ENCODE measurements at places on chromosomes 11 and 22.

- DNase-seq, result peak; percentile 5
Measured at GRCh38 chr11:9459667-9460321, 1.0 kb upstream of the ZNF143 start.

- DNase-seq, result no peak
Measured at GRCh38 chr11:85096939-85097338, 530.2 kb downstream of the DLG2 start.

DNA sequence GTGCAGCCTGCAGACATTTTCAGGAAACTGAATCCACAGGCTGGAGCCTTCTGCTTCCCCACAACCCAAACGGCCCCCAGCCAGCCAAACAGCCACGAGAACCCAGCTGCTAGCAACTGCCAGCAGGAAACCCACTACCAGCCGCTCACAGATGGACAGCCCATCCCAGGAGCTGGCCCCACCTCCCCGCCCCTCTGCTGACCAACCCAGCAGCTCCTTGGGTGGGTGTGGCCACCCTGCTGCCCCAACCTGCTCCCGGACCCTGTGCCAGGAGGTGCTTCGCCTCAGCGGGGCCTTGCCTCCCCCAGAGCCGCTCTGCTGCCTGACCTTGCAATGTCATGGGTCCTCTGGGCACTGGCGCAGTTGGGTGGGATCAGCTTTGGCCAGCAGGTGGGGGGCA is 8.2 kb upstream of the CCDC188 start:
- DNase-seq, result no peak

DNA sequence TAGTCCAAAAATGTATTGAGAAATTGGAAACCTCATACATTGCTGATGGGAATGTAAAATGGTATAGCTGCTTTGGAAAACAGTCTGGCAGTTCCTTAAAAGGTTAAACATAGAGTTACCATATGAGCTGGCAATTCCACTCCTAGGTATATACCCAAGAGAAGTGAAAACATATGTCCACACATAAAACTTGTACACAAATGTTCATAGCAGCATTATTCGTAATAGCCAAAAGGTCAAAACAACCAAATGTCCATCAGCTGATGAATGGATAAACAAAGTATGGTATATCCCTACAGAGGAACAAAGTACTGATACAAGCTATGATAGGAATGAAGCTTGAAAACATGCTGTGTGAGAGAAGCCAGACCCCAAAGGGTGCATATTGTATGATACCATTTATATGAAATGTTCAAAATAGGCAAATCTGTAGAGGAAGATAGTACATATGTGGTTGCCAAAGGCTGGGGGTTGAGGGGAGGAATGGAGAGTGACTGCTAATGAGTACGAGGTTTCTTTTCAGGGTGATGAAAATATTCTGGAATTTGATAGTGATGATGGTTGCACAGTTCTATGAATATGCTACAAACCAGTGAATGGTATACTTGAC is 85.8 kb downstream of the ZBTB16 start:
- no peak for DNase-seq

DNA sequence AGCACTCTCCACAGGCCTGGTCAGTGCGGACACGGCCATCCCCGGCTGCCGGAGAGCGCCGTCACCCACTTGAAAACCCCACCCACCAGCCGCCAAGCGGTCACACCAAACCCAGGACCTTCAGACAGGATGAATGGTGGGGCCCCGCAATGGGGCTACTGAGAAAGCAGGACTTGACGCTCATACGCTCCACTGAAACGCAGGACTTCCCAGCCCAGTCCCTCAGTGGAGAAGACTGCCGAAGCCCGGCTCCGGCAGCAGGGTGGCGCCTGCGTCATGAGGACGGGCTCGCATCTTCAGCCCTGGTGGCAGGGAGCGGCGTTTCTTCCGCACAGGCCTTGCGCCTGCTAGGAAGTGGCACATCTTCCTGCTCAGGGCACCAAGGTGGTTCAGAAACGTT is 15.3 kb upstream of the PHLDA2 start:
- DNase-seq, result no peak

DNA sequence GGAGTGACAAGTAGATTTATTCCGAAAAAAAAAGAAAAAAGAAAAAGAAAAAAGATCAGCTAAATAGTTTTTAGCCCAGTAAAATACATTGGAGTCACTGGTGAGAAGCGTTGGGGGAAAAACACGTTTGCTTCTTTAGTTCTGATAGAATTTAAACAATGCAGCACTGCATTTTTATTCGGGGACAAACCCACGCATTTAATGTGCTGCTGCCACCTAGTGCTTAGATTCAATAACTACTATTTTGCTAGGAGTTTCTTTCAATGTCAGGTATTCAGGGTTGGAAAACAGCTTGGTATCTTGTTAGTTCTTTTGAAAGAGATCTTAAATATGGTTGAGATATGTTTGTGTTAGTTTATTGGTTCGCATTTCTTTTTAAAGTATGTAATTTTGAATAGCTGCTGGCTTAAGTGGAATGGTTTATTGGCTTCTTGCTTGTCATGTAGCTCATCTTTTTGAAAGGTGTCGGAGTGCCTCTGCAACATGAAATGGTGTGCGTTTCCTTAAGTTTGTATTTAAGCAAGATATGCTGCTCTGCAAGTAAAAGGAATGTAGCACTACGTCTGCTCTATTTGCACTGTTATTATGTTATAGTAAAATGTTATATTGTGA is 41.9 kb downstream of the SVIP start:
- DNase-seq, result peak; percentile 12

- no peak for DNase-seq
Measured at GRCh38 chr11:57155838-57156607, 25.7 kb upstream of the LRRC55 start.

- no peak for DNase-seq
Measured at GRCh38 chr11:94203070-94203469, 74.4 kb downstream of the PANX1 start.

- no peak for DNase-seq
Measured at GRCh38 chr11:32436751-32437494, 1.6 kb upstream of the WT1 start.

DNA sequence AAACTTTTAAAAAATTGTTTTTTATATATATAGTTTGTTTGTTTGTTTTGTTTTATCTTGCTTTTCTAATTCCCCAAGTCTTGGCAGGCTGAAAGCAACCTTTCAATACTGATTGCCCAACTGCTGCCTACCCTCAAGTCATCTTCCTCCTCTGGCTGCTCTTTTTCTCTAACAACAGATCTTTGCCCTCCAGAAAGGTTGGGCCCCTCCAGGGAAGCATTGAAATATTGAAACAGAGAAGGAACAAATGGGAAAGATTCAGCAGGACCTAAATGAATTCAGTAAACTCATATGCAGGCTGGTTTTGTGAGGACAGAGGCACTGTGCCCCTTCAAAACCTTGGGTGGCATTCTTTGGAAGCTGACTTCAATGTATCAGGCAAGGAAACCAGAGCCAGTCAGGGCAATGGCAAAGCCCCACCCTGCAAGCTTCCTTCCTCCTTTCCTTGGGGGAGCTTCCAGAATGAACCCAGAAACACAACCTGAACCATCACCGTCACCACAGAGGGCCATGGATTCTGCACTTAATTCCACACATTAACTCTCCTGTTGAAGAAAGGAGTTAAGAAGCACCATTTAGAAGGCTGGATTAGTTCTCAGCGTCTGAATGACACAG is 815 bp upstream of the MS4A6A start:
- DNase-seq, result no peak

DNA sequence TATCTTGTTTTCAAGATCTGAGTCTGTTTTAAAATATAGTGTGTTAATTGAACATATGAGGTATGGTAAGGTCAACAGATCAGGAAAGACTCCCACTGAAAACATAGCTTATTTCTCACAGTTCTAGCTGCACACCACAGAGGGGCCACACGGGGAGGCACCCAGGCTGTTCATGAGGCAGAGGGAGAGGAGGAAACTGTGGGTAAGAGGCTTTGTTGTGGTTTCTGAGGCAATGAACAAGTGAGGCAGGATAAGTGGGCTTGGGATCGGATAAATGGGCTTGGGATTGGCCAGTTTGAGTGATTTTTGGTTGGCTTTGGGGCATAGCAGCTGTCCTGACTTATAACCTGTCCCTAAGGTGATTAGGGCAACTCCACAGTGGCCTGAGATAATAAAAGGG is 242.1 kb downstream of the LUZP2 start:
- no peak for DNase-seq

DNA sequence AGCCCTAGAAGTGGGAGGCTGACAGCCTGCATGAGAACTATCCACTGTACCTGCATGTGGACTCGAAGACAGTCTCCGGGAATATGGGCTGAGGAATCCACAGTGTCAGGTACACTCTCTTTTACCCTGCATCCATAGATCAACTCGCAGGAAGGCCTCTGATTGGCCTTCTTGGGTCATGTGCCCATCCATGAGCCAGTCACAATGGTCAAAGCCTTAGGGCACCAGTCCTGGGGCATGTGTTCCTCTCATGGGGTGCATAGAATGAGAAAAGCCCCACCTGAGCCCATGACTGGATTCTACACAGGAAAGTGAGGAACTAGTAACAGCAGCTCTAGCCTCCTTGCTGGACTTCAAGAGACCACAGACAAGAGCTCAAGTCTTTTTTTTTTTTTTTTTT is 10.6 kb downstream of the ART1 start:
- DNase-seq, result no peak

- DNase-seq, result no peak
Measured at GRCh38 chr11:26377619-26378018, 45.7 kb downstream of the ANO3 start.

DNA sequence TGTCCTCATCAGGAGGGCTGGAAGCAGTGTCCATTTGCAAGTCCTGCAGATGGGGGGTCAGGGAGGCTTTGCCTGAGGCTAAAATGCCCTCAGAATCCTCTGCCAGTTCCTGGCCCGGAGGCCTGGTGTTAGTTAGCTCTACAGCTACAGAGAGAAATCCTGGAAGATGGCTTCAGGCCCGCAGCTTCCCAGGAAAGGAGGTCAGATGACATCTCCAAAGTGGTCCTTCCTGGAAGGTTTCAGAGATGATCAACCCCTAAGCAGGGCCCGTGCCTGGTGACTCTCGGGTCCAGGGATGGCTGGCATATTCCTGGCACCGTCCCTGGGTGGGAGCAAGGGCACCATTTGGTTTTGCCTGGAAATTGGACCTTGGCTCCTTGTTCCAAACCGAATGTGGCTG is 959.1 kb downstream of the BRD1 start:
- DNase-seq, result no peak

GRCh38 chr22:24950272-24950902 is 2.1 kb upstream of the KIAA1671 start:
- DNase-seq, result no peak

GRCh38 chr22:19103880-19104821 is 18.1 kb downstream of the DGCR2 start:
- DNase-seq, result no peak

- DNase-seq, result no peak
Measured at GRCh38 chr11:130121445-130121978, 38.1 kb upstream of the ST14 start.

- DNase-seq, result no peak
Measured at GRCh38 chr11:59724066-59724465, 10.4 kb upstream of the OR10V1 start.

GRCh38 chr11:78857688-78858087 is 283.0 kb upstream of the NARS2 start:
- no peak for DNase-seq

GRCh38 chr22:16819249-16819648 is 6.0 kb downstream of the XKR3 start:
- no peak for DNase-seq

DNA sequence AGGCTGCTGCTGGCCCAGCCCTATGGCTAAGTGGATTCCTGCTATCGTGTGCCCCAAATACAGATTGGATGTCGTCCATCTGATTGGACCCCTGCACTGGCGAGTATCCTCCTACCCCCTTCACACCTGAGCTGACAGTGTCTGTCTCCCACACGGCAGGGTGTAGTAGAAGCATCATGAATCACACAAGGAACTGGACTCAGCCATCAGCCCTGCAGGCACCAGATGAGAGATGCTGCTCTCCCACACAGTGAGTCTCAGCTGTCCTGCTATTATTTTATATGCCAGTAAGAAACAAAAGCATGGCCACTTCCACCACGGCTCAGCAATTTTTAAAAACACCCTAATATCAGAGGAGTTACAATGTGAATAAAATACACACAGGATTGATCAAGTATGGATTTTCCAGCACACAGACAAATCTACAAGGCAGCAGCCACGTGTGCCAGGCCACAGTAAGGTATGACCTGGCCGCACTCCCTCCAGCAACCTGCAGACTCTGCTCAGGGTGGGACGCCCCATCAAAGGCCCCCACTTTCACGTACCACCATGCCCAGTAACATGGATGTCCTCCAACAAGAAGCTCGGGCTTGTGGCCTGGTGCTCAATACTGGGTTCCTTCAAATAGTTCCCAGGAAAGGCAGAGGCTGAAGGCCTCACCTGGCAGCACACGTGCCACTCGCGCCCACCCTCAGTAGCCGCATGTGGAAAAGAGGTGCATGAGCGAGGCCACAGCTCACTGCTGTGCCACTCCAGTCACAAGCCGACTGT is 16.4 kb upstream of the SLC25A1 start:
- no peak for DNase-seq

- no peak for DNase-seq
Measured at GRCh38 chr22:44245438-44245837, 64.7 kb downstream of the PARVG start.

DNA sequence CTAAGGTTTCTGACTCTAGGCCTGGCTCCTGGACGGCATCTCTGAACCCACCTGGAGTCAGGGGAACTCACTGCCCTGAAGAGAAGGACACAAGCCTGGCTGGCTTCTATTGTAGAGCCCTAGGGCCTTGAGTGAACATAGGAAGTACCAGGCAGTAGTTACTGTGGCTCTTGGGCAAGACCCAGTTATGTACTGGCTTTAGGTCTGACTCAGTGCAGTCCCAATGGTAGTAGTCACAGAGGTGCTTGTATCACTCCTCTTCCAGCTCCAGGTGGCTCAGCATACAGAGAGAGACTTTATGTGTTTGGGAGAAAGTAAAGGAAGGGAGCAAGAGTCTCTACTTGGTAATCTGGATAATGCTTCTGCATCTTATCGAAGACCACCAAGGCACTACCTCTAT is 13.9 kb upstream of the PAK1 start:
- no peak for DNase-seq

- no peak for DNase-seq
Measured at GRCh38 chr11:38173676-38174075, 1575.6 kb upstream of the RAG2 start.

GRCh38 chr11:80007616-80008015 is 566.8 kb upstream of the TENM4 start:
- DNase-seq, result no peak

DNA sequence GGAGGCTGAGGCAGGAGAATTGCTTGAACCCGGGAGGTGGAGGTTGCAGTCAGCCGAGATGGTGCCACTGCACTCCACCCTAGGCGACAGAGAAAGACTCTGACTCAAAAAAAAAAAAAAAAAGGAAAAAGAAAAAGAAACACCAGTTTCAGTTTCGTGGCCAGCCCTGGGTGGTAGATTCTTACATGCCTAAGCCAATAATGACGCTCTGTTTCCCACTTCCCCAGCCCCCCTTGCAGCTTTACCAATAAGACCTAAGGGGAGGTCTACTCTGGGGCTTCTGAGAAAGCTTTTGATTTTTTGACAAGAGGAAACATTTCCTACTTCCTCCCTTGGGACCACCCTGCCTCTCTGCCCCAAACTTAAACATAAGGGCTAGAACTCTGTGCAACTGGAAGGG is 30.0 kb upstream of the PTPRJ start:
- peak; percentile 29 for DNase-seq

GRCh38 chr22:23774922-23775436 is 2.3 kb downstream of the MMP11 start:
- no peak for DNase-seq
